CD4-positive, alpha-beta T cell (primary cell): ENCODE measurements at places on chromosomes 2 and 18.
A peak's percentile ranks its signal among the peaks of the same experiment; 100 is the strongest.

DNA sequence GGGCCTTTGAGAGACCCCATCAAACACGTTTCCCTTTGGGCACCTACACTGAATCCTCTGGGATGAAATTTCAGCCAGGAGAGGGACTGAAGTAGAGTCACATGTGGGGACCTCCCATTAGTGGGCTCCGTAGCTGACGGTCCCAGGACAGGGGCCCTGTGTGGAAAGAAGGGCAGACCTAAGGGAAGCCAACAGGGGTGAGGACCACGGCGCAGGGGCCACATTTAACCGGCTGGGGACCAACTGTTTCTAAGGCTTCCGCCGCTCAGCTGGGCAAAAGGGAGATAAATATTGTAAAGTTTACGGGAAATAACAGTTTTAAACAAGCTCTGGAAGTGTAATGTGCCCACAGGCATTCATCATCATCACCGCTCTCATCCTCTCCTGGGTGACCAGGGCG lies 42.7 kb downstream of the RRM2 start:
- DNase-seq = no peak

GRCh38 chr2:195471163-195471562 lies 185.9 kb upstream of the SLC39A10 start:
- DNase-seq = no peak

- DNase-seq = no peak
These were observed 76.0 kb downstream of the CBLN2 start for GRCh38 chr18:72468021-72468710.

DNA sequence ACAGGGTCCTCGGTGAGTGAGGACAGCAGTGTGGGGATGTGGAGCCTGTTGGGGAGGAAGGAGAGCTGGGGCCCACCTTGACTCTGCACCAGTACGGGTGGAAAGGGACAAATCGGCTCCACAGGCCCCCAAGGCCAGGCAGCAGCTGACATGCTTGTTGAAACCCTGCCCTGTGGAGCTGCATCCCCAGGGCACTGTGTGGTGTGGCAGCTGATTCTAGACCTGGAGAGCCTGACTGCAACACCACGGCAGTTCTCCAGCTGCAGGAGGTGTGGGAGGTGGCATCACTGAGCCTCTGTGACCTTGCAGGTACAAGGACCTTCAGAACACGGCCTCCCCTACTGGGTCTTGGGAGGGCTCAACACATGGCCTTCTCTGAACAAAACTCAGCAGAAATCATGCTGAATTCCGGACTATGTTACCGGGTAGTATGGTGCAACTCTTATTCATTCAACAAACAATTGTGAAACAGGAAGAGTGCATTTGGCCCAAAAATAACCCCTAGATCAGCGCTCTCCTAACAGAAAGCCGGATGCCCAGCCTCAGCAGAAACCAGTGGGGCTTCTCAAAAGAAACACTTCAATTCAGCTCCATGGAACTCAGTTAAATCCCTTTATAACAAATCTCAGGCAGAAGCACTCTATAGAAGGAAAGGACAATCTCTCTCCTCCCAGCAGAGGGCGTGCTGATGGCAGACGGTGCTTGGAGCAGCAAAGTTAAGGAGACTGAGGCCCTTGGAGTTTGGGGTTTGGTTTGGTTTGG lies 104.4 kb upstream of the SALL3 start:
- peak; percentile 2 for DNase-seq

- DNase-seq = no peak
These were observed 155.1 kb downstream of the SS18 start for GRCh38 chr18:25935356-25935755.

GRCh38 chr18:29004921-29005320 lies 828.0 kb upstream of the CDH2 start:
- no peak for DNase-seq

- no peak for DNase-seq
These were observed 108.4 kb downstream of the PRELID3A start for GRCh38 chr18:12516049-12516630.

DNA sequence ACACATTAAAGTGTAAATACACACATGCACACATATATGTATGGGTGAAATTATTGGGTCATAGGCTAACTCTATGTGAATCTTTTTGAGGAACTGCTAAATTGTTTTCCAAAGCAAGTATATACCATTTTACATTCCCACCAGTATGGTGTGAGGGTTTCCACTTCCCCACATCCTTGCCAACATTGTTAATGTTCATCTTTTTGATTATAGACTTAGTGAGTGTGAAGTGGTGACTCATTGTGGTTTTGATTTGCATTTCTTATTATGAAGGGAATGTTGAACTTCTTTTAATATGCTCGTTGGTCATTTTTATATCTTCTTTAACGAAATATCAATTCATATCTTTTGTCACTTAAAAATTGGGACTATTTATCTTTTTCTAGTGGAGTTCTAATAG lies 181.8 kb upstream of the GCFC2 start:
- DNase-seq = no peak

- no peak for DNase-seq
These were observed 11.8 kb downstream of the CEP68 start for GRCh38 chr2:65067806-65068553.

DNA sequence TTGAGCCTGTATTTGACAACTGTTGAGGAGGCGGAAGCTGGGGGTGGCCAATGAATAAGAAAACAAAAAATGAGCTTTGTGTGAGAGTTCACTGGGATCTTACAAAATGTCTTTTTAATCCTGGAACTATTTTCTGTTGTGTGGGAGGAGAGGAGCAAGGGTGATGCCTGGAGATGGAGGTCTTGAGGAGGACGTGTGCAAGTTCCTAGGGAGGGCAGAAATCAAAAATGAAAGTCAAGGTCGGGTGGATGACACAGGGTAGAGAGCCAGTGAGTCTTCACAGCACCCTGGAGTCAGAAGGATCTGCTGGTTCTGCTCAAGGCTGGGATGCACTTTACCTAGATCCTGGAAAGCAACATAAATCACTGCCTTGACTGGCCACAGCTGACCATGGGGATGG lies 180.3 kb upstream of the PKDCC start:
- DNase-seq = no peak

GRCh38 chr2:2926858-2927175 lies 450.8 kb downstream of the EIPR1 start:
- DNase-seq = no peak

GRCh38 chr18:12836551-12836950 lies 47.5 kb downstream of the PTPN2 start:
- DNase-seq = no peak

GRCh38 chr2:236967499-236967783 lies 118.2 kb upstream of the COPS8 start:
- DNase-seq = no peak

DNA sequence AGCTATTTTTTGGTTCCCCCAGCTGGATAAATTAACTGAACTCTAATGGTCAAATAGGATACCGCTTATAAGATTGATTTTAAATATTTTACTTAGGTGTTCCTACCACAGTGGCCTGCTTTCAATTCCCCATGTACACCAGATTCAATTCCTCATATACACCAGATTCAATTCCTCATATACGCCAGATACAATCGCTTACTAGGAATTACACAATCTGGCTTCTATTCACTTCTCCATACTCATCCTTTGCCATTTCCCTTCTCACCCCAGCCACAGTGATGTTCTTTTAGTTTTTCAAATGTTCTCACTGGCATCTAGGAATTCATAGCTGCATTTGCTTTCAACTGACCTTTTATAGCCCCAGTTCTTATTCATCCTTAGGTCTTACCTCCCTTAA lies 66.5 kb downstream of the SLC40A1 start:
- no peak for DNase-seq

- no peak for DNase-seq
These were observed 2.7 kb downstream of the BMPR2 start for GRCh38 chr2:202378662-202379358.

GRCh38 chr2:219997341-219997851 lies 370.0 kb downstream of the SLC4A3 start:
- DNase-seq = no peak

DNA sequence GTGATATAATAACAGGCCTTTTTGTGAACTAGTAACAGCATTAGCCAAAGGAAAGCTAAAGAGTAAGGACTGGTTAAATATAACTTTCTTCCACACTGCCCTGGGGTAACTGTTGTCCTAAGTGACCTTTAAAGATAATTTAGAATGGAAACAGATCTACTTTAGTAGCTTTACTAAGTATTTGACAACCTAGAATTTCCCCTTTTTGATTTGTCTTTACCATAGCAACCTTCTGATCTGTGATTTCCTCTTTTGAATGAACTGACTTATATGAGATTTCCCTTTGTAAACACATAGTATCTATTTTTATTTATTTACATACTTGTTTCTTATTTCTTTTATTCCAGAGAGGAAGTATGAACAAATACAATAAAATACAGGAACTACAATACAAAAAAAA lies 10.5 kb upstream of the KLF7 start:
- no peak for DNase-seq

- no peak for DNase-seq
These were observed 170.5 kb upstream of the NETO1 start for GRCh38 chr18:73038336-73038735.

DNA sequence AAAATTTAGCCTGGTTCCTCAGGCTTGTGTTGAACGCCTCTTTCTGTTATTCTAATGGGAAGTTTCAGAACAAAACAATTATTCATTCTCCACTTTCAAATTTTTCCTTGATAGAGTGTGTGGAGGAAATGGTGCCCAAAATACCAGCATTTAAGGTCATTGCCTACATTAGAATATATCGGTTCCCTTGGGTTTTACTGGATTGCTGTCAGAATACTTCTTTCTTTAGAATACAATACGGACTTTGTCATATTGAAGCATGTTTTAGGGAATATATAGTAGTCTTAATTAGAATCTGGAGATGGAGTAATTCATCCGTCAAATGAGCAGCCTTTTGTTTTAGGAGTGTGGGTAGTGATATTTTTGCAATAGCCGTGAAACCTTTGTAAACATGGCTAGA lies 13.3 kb downstream of the LIMS1 start:
- no peak for DNase-seq
